Activated naive CD4-positive, alpha-beta T cell treated with Interleukin-2 at 50 U/mL for 16 hours (primary cell): ENCODE measurements at places on chromosomes 5 and 9.
A peak's percentile ranks its signal among the peaks of the same experiment; 100 is the strongest.

- no peak for DNase-seq
Measured at GRCh38 chr9:83405759-83406158, 132.4 kb downstream of the FRMD3 start.

DNA sequence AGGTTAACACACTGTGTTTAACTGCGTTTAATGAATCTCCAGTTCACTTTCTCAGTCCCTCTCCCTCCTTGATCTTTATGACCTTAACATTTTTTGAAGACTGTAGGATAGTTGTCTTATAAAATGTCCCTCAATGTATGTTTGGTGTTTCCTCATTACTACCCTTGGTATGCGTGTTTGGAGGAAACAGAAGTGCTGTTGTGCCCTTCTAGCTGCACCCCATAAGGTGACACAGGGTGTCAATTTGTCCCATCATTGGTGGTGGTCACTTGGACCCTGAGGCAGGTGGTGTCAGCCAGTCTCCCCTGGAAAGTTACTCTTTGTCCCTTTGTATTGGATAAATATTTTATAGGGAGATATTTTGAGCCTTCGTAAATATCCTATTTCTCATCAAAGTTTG lies 52.3 kb downstream of the RAD23B start:
- no peak for DNase-seq

DNA sequence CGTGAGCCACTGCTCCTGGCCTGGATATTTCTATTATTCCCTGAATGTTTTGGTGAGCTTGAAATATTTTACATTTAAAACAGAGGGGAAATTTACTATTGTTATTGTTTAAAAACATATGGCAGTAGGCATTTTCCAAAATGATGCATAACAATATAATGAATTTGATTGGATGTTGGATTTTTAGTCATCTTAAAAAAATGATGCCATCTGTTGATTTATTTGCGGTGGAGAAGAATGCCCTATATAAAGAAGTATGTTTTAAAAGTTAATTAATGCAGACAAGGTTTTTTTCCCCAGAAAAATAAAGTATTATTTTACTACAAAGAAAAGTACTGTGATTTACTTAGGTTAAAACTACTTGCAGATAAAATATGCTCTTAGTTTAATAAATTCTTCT lies 33.4 kb upstream of the ARRDC3 start:
- DNase-seq, result no peak

- no peak for DNase-seq
Measured at GRCh38 chr5:89988998-89989655, 420.4 kb downstream of the CETN3 start.

DNA sequence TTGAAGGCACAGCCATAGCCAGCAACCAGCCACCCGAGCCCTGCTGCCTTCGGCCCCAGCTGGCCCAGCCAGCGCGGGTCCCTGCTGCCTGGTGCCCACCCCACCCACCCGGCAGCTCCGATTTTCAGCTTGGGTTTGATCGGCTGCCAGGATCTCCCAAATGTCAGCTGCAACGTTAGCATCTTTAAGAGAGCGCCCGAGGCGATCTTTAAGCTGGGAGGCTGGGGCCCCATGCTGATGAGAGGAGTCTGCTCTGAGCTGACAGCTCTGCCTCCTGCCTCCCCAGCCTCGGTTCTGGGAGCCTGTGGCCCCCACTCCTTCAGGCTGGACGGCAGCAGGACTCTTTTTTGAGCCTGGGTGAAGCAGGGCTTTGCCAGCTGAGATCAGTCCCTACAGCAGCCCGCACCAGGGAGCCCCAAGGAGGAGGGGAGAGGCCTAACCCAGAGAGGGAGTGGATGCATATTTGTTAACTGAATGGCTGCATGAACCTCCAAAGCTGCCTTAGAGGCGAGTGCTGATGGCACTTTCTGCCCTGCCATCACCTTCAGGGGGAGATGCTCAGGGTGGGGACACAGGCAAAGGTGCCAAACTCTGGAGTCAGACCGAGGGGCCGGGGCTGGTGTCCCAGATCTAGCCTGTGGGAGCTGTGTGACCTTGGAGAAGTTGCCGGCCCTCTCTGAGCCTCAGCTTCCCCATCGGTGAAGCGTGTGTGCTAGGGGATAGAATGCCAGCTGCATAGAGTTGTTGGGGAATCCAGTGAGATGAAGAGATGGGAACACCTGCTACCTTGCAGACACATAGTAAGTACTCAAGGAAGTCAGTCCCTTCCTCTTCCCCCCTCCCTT lies 165.5 kb downstream of the C9orf50 start:
- DNase-seq, result no peak

DNA sequence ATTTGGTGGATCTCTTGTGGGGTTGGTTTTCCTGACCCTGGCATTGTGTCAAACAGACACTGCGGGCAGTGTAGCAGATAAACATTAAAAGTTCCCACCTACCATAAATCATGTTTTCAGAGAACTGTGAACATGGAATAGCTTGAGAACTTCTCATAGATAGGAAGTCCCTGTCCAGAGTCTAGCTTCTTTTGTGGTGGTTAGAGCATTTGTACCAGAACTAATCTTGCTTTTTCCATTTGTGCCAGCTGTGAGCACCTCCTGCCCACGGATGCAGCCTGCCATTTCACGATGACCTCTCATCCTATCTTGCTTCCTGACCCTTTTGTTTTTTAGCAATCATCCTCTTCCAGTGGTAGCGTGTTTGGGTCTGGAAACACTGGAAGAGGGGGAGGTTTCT lies 61.4 kb downstream of the FAM78A start:
- DNase-seq, result no peak

DNA sequence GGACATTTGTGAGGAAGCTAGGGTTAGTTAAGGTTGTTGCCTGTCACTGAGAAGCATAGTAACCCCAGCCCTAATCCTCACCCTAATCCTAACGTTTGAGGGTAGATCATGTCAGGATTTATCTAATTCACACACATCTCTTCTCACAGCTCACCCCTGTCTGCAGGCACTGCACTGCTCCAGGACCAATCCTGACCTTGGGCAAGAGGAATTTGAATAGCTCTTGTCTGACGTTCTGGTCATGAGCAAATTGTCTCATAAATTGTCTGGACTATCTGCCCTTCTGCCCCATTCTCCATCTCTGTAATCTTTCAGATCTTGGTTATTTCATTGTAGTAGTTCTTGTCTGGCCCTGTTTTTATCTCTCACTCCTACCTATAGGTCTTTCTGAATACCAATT lies 18.7 kb downstream of the CRHBP start:
- no peak for DNase-seq

DNA sequence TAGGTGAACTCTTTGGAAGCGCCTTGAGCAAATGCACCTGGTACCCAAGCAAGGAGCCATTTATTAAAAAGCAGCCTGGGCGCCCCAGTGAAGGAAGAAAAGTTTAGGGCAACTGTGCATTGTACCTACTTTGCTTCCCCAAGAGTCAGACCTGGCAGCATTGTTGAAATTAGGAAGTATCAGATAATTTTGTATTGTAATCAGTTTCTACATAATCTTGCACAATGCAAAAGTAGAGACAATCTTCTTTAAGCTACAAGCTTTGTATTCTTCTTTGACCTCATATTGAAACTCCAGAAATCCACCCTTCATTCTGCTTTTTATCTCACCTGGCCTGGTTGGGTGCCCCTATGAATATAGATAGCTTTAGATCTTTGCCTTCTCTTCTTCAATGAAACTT lies 490.8 kb downstream of the RASEF start:
- no peak for DNase-seq

GRCh38 chr5:136087961-136088871 lies 44.4 kb upstream of the SMAD5 start:
- no peak for DNase-seq

- DNase-seq, result peak; percentile 49
Measured at GRCh38 chr5:157994906-157995519, 136.1 kb upstream of the CLINT1 start.

DNA sequence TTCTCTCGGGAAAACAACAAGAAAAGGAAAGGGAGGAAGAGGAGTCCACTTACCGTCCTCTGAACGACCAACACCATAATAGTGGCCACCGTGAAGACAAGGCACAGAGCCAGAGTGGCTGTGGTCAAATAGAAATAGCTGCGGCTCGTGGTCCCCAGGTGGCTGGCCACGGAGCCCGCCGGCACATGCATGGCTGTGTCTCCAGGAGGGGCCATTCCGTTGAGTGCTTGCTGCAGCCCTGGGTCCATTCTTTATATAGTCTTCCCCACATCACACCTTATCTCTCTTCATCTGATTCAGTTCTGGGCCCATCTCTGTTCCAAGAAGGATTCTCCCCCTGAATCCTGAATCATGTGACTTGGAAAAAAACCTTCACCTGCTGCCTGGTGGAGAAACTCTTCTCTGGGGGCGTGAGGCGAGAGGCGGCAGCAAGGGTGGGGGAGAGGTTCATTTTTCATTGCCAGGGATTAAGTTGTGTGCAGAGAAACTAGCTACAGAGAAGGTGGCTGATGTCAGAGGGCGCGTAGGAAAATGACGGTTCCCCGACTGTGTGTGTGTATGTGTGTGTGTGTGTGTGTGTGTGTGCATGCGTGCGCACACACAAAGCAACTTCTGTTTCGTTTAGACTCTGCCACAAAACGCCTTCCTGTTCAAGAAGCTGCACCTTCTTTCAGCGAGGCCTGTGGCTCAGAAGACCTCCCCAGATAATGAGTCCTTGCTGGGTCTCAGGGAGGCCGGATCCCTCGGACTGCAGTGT lies at the start of gene TNFSF8:
Gene TNFSF8 (minus strand): TSS at position 536 of the 757 bp plus-strand sequence. CDS start 288 bp downstream, at position 248.
- DNase-seq, result peak; percentile 74

- no peak for DNase-seq
Measured at GRCh38 chr9:80509358-80509757, 937.6 kb downstream of the TLE4 start.

DNA sequence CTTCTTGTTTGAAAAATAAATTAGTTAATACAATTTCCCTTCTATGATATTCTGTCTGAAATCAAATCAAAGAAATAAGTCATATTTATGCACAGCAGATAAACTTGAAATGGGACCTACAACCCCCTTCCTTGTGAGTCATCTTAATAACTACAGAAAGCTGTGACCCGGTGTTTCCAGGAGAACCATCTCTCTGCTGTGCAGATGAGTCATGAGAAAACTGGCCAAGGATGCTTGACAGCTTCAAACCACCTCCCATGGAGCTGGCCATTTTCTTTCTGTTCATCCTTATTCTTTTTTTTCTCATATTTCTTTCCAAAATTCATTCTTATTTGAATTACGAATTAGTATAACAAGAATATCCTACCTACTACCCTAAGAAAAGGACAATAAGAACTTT lies 43.4 kb upstream of the NR4A3 start:
- DNase-seq, result peak; percentile 13

GRCh38 chr5:75460532-75460931 lies 50.9 kb downstream of the CERT1 start:
- DNase-seq, result no peak
